ENCODE measurements at places on chromosomes 1 and 21. TPM values are rescaled to one million over a fixed set of nuclear protein-coding genes. Genes with fewer than 3 reads are reported as not detected.

DNA sequence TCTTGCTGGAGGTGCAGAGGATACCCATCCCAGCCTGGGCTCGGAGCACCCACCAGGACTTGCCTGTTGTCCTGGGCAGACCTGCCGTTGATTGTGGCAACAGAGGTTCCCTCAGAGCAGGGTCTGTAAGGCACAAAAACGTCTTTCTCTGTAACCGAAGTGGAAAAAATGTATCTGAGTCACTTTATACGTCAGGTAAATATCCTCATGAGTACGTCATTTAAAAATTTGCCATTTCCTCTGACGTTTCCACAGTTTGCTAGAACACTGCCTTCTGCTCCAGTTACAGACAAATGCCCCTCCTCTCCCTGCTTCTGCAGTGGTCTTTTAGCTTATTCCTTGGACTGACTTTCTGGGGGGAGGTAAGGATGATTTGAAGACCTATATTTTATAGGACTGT lies 326.8 kb downstream of the HHAT start:
- DNase-seq = no peak

DNA sequence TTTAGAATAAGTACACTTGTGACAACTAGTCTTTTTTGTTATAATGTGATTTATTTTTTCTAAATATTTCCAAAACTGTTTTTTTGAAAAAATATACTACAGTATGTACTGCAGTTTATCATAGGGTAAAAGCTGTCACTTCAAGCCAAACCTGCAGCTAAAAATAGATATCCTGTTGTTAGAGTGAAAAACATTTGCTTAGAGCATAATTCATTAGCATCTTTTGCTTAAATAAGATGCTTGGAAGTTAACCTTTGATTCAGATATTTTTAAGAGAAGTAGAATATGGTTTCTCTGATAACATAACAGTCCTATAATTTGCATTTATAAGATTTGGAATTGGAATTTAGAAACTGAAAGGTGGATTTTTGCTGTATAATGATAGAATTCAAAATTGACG lies 21.5 kb downstream of the PRKACB start:
- DNase-seq = no peak

DNA sequence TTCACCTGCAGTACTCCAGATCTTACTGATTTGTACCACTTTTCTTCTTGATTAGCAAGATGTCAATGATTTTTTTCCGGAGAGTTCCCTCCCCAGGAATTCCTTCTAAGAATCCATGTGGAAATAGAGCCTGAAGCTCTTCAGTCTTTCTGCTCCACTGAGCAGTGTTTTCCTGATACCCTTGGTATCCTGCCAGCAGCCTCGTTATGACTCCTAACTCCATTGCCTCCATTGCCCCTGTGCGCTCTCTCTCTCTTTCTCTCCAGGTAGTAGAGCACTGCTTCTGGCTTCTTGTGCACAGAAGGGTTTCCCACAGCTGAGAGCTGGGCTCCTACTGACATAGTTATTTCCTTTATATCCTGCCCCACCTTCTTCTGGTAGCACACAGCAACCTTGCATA lies 12.2 kb downstream of the UBE2U start:
- no peak for DNase-seq

DNA sequence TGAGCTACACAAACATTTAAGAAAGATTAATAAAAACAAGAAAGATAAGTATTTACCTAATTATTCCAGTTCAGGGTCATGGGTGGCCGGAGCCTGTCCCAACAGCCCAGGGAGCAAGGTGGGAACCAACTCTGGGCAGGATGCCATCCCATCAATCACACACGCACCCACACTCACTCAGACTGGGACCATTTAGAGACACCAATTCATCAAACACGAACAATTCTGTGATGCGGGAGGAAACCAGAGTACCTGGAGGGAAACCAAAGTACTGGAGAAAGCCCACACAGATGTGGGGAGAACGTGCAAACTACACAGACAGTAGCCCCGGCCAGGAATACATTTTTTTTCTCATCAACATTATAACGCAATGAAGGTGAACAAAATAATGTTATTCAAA lies 16.2 kb downstream of the WASF2 start:
- no peak for DNase-seq

The HPCA gene
- total RNA-seq = not detected

All from activated T-cell treated with anti-CD3 and anti-CD28 coated beads, Interleukin-2, amount 50 U/mL, for 4 hours (primary cell).